CD4-positive, alpha-beta memory T cell (primary cell): ENCODE measurements at places on chromosomes 5 and 9. TPM values are rescaled to one million over a fixed set of nuclear protein-coding genes. Genes with fewer than 3 reads are reported as not detected.

Gene PCDHGB3
- not detected for polyA plus RNA-seq

Gene CYLC2
- polyA plus RNA-seq, result not detected

Gene CACNA1B
- not detected for polyA plus RNA-seq

Gene CDHR2
- not detected for polyA plus RNA-seq

Gene EIF4E1B
- not detected for polyA plus RNA-seq

Gene CHSY3
- not detected for polyA plus RNA-seq

Gene NKD2
- not detected for polyA plus RNA-seq

Gene PNPLA7
- 0.98 TPM for polyA plus RNA-seq

Gene SYK
- 0.08 TPM for polyA plus RNA-seq

Gene CSF1R
- 0.23 TPM for polyA plus RNA-seq

Gene HAPLN1
- polyA plus RNA-seq, result not detected

Gene PDE6A
- not detected for polyA plus RNA-seq

Gene MYMK
- not detected for polyA plus RNA-seq

Gene IL13
- not detected for polyA plus RNA-seq

Gene SHISAL2B
- polyA plus RNA-seq, result not detected

Gene ASTN2
- polyA plus RNA-seq, result 3.9 TPM

Gene SPINK13
- polyA plus RNA-seq, result not detected

Gene FOXI1
- not detected for polyA plus RNA-seq

Gene FOXD4L6
- not detected for polyA plus RNA-seq
